ENCODE measurements at places on chromosomes 7 and 10. TPM values are rescaled to one million over a fixed set of nuclear protein-coding genes. Genes with fewer than 3 reads are reported as not detected.

Gene TMEM225B
- polyA plus RNA-seq = 1.2 TPM

Gene TIMM23
- polyA plus RNA-seq = 49.9 TPM

Gene CREB5
- 1.5 TPM for polyA plus RNA-seq

Gene MET
- polyA plus RNA-seq = 2.9 TPM

Gene BRAF
- polyA plus RNA-seq = 3.9 TPM

Gene SRGN
- 26.6 TPM for polyA plus RNA-seq

Gene GNGT1
- polyA plus RNA-seq = not detected

Gene DPYSL4
- 1.7 TPM for polyA plus RNA-seq

Gene NME8
- polyA plus RNA-seq = not detected

Gene HK1
- polyA plus RNA-seq = 43.7 TPM

Gene INPP5A
- 17.2 TPM for polyA plus RNA-seq

Gene MMD2
- not detected for polyA plus RNA-seq

Gene ST8SIA6
- not detected for polyA plus RNA-seq
